ENCODE measurements at places on chromosomes 3 and 15.

DNA sequence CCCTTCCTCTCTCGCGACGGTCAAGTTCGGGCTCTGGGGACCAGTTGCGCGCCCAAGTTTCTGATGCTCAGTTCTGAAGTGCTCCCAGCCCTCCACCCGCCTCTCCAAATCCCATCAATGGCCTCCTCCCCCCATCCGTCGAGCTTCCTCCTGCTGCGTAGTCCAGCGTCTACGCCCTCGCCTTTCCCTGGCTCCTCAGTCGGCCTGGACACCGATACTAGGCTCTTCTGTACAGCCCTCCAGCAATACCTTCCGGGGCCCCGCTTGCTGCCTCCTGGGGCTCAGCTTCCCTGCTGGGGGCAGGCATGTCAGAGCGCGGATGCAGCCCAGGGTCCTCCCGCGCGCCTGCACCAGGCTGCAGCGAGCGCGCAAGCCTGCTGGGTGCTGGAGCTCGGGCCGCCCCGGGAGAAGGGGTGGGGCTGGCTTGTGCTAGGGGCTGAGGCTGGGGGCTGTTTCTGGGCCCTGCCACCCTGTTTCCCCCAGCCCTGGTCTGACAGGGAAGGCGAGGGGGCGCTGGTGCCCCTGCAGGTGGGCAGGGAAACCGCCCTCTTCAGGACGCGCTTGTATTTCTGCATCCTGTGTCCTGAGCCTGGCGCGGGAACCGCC is 353.3 kb upstream of the SUCLG2 start:
- DNase-seq = peak; percentile 6

GRCh38 chr15:75389791-75390382 is 21.5 kb upstream of the MAN2C1 start:
- no peak for DNase-seq

GRCh38 chr3:29892976-29893554 is 612.2 kb downstream of the RBMS3 start:
- no peak for DNase-seq

- DNase-seq = no peak
Observed at GRCh38 chr15:35673093-35673684, 127.2 kb upstream of the DPH6 start.

DNA sequence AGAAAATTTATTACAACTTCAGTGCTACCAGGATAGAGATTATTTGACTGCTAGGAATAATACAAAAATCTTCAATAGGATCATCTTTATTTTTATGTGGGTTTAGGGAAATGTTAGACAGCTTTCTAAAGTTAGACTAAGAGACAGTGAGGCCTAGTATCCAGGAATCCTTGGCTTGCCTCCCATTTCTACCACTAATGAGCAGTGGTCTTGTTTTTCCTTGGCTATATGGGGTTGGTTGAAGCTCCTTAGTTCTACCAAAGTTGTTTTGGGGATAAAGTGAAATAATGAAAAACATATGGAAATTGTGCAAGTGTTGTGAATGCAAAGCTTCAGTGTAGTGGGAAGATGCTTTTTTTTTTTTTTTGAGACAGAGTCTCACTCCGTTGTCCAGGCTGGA is 16.8 kb downstream of the AP4E1 start:
- DNase-seq = no peak

Data from activated T-cell treated with anti-CD3 and anti-CD28 coated beads for 1 hour (primary cell).